Naive thymus-derived CD4-positive, alpha-beta T cell (primary cell): ENCODE measurements at places on chromosomes 12 and 14.

- no peak for DNase-seq
These were observed 21.9 kb downstream of the ANO2 start for GRCh38 chr12:5923043-5923605.

DNA sequence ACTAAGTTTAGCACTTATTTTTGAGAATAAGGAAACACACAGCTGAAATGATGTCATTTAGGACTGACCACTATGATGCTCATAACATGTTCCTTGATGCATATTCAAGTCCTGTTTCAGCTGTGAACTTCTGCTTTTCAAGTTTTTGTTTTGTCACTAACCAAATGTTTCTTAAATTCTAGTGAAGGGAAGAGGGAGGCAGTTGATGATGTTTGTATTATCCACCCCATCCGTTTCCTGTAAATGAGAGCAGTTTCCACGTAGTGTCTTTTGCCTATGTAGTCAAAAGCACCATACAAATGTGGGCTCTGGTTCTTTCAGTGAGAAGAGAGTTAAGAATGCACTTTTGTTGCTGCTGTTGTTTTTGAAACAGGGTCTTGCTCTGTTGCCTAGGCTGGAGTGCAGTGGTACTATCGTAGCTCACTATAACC lies 491.8 kb downstream of the PCNX1 start:
- DNase-seq = peak; percentile 70

DNA sequence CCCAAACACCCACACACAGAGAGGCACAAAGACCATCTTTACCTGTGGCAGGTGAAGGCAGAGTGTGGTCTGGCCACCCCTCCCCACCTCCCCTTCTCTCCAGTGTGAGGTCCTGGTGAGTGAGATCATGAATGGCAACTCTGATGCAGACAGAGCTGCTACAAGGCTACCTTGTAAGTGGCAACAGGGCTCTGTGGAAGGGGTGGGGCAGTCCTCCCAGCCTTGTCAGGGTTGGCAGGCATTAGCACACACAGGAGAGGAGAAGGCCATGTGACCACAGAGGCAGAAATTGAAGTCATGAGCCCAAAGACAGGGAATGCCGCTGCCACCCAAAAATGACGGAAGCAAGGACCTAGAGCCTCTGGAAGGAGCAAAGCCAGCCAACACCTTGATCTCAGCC lies 30.7 kb downstream of the VWF start:
- DNase-seq = no peak

DNA sequence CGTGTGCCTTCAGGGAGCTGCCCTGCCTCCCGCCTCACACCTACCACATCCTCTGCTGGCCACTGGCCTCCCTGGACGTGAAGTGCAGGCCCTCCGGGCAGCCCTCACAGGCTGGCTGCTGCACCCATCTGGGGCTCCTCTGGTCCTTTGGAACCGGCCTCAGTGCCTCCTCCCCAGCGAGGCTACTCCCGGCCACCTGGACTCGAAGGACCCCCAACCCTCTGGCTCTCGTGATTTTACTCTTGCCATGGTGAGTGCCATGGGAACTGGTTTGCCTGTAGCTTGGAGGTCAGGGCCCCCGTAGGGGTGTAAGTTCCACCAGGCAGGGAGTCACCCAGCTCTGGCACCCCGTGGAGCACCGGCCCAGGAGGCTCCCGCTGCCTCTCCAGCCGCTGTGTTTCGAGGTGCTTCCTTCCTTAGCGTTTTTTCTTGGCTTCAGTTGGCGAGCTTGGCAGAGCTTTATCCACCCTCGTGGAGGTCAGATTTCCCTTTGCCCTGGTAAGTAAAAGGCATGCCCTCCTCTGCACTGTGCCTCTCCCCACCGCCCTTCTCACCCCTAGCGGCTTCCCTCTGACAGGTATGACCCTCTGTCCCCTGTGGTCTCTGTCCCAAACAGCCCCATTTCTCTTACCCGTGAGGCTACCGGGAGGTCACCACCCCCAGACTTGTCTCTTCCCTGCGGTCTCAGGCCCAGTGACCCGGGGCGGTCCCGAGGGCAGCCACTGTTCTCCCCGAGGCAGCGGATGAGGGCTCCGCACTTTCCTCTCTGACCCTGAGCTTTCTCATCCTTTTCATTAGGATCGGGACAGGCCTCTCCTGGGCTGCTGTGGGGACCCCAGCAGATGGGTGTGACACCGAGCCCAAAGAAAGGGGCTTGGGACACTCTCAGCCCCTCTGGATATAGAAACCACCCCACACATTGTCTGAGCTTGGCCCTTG lies 203.1 kb upstream of the C14orf180 start:
- no peak for DNase-seq

DNA sequence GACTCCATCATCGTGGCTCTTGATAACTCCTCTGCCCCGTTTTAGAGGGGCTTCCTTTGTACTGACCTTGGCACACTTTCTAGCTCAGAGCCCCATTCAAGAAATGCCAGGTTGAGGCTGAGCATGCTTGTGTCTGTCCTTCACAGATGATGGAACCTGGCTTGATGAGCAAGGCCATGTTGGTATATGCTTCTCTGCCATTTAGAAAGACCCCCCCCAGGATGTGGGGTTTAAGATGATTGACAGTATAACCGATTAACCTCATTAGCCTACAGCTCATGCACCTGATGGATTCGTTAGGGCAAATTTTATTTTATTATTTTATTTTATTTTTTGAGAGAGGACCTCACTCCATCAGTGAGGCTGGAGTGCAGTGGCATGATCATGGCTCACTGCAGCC lies 21.0 kb downstream of the BATF start:
- peak; percentile 38 for DNase-seq

DNA sequence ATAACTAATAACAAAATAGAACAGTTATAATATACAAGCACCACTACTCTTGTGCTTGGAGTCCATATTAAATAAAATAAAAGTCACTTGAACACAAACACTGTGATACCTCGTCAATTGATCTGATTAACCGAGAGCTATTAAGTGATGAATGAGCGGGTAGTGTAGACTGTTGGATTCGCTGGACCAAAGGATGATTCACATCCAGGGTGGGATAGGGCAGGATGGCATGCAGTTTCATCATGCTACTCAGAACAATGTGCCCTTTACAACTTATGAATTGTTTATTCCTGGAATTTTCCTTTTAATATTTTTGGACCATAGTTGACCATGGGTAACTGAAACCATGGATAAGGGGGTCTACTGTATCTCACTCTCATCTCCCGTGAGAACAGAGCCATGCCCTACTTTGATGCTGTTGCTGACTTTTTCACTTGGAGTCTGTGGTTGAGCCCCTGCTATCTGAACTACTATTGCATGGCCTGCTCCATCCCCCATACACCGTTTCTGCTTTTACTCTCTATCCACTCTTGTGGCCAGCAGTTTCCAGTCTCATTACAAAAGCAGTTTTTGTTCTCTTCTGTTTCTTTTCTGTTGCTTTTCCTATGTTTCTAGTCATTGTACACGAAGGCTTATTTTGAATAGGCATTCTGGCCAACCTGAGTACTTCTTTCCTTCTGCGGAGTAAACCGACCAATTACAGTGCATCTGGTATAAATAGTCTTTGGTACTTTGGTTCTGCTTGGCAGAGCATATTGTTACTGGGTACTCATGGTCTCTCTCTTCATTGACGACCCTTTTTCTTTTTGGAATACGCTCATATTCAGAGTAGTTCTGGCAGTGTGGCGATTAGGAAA lies 12.2 kb downstream of the TMTC2 start:
- DNase-seq = no peak

GRCh38 chr12:53376747-53377146 lies 3.2 kb upstream of the SP1 start:
- DNase-seq = no peak

- DNase-seq = peak; percentile 25
These were observed 946 bp downstream of the RNU4-2 start for GRCh38 chr12:120290609-120291305.

- no peak for DNase-seq
These were observed 73.5 kb upstream of the VASH1 start for GRCh38 chr14:76687611-76688382.

- DNase-seq = no peak
These were observed 24.8 kb upstream of the PKP2 start for GRCh38 chr12:32921397-32921796.

GRCh38 chr14:97177016-97177415 lies 379.8 kb downstream of the VRK1 start:
- DNase-seq = peak; percentile 36

DNA sequence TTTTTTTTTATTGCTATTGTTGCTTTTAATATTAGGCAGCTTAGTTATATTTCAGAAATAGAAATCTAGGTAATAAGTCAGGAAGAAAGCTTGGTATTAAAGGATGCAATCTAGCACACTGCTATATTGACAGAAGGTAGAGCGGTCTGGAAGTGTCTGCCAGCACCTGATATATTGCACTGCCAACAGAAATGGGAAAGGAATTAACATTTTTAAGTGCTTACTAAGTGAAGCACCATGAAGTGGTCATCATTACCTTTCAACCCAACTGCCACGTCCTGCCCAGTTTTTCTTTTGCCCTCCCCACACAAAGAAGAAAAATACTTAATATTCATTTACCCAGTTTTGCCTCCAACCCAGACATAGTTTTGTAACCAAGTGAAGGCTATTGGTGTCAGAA lies 163.5 kb downstream of the KITLG start:
- no peak for DNase-seq

DNA sequence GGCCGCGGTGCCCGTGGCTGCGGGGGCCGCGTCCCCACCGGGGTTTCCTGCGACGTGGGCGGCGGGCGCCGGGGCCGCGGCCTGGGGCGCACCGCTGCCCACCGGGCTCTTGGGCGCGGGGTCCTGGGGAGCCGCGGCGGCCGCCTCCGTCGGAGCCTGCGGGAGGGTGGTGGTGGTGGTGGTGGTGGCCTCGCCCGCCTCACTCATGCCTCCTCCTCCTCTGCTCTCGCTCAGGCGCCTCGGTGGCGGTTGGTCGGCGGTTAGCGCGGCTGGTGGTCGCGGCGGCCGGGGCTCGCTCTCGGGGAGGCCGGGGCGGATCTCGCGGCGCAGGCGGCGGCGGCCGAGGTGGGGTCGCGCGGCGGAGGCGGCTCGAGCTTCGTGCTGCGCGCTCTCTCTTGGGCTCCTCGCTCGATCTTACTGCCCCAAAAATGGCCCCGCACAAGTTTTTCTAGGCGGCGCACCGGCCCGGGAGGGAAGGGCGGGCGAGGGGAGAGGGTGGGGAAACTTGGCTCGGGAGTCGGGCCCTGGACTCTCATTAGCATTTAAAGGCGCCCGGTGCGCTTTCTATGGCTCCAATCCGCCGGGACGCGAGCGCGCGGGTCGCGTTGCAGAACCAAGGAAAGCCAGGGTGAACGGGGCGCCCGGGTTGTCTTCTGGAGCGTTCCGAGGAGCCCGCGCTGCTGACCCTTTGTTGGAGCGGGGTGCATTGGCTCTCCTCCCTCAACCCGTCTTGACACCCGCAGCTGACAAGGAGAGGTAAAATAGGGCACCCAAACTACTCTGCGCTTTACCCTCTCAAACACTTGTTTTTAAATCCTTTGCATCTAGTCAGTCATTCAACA lies at the start of gene YBX3:
YBX3 (minus strand) TSS at position 419 of the 842 bp plus-strand sequence; CDS start at position 207, 212 bp downstream.
- peak; percentile 74 for DNase-seq

DNA sequence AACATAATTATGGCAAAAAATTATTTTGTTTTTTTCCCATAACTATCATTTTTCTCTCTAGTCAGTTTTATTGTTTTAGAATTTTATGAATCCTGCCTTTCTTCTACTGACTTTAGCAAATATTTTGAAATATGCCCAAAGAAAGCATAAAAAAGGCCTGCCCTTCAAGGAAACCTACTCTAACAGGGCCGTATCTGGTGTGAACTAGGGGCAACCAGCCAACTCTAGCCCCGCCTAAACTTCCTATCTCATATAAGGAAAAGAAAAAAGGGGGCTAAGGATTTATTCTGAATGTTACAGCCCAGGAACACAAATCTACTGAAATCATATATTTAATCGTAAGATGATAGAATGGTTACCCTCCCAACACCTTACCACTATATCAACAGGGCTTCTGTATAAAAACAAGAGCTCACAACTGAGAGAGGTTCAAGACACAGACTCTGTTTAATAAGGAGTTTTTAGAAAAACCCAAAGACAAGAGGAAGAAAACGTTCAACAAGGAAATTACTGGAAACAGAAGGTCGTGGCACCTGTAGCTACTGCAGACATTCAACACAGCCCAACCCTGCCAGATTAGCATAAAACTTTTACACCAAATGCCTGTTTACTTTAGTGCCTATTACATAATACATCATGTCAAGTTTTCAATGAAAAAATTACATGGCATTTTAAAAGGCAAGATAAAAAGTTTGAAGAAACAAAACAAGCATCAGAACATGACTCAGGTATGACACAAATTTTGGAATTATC lies 12.9 kb upstream of the EPYC start:
- no peak for DNase-seq

- no peak for DNase-seq
These were observed 96.0 kb upstream of the MAX start for GRCh38 chr14:65198346-65198745.

- DNase-seq = no peak
These were observed 141.3 kb downstream of the KLHL28 start for GRCh38 chr14:44820230-44820964.

GRCh38 chr12:57456145-57456700 lies 1.1 kb downstream of the INHBE start:
- no peak for DNase-seq

DNA sequence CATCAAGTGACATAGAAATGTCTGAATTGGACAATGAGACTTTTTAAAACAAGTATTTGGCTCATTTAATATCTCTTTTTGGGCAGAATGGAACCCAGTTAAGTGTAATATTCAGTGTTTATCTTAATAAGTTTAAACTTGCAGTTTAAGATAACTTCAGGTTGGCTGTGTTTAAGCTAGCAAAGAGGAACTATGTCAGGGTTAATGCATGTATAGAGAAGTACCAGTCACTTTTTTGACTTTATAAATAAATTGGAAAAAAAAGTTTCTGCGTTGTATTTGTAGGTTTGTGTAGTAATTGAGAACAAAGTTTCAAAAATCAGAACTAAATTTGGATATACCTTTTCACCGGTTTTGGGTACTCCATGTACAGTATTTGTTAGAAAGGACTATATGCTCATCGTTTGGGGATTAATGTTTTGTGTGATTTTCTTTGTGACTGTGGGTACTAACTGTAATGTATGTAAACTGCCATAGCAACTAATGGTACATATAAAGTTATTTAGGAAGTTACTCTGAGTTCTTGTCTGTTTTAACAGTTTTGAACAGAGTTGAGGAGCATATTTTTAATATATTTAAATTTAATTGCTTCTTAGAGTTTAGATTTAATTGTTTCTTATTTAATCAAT lies 4.5 kb downstream of the HMGA2 start:
- DNase-seq = no peak

- peak; percentile 46 for DNase-seq
These were observed 35.0 kb downstream of the ACADS start for GRCh38 chr12:120760349-120761254.

GRCh38 chr14:31029016-31029970 lies 3.1 kb upstream of the STRN3 start:
- DNase-seq = no peak

GRCh38 chr12:78034025-78034424 lies 203.3 kb downstream of the NAV3 start:
- no peak for DNase-seq
